Kidney epithelial cell (primary cell): ENCODE measurements at places on chromosomes 4 and X. TPM values are rescaled to one million over a fixed set of nuclear protein-coding genes. Genes with fewer than 3 reads are reported as not detected.

DNA sequence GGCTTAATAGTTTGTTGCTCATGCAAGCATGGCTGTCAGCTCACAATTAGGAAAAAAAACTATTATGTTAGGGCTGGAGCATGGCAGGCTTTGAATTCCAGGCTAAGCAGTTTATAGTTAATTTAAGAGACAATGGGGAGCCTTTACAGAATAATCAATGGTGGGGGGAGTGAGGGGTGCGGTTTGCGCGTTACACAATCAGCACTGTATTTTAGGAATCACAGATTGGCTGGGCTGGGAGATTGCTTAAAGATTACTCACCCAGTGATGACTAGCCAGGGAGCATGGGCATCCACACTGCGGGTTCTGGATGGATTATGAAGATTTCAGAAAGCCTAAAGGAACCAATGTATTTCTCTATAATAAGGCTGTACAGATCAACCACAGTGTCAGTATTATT lies 186.6 kb downstream of the SOX3 start:
- no peak for DNase-seq

DNA sequence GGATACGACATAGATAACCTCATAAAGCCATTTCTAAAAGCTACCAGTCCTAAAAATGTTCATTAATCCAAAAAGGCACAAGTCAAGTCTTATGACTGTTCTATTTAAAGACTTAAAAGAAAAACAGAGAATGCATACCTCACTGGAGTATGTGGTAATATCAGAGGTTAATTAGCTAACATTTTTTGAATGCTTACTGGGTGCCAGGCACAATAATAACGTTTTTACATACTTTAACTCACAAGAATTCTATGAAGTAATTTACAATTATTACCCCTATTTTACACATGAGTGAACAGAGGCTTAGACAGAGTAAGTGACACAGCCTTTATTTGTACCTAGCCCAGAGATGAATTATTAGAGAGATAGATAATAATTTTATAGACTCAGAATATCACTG lies 207.5 kb downstream of the PDGFC start:
- DNase-seq = no peak

DNA sequence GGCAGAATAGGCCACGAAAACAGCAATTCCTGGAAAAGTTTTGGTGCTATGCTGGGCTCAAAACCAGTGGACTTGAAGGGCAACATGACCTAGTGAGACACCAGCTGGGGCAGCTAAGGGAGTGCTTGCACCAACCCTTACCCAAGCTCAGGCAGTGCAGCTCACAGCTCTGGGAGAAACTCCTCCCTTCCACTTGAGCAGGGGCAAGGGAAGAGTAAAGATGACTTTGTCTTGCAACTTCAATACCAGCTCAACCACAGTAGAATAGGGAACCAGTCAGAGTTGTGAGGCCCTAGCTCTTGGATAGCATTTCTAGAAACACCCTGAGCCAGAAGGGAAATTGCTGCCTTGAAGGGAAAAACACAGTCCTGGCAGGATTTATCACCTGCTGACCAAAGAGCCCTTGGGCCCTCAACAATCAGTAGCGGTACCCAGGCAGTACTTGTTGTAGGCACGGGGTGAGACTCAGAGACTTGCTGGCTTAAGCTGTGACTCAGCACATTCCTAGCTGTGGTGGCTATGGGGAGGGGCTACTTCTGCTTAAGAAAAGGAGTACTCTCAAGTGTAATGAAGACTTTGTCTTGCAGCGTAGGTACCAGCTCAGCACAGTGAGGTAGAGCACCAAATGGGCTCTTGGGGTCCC lies 19.7 kb upstream of the ABCG2 start:
- peak; percentile 91 for DNase-seq

The CD38 gene
- 0.04 TPM in 1 of 2 replicates, not detected in the other for total RNA-seq

The RAP1GDS1 gene
- 46.9 and 53.3 TPM in 2 replicates for total RNA-seq

The SYNPO2 gene
- 0.42 and 0.68 TPM in 2 replicates for total RNA-seq

- DNase-seq = no peak
These were observed 570 bp upstream of the RNF128 start for GRCh38 chrX:106725931-106726330.

The MSX1 gene
- total RNA-seq = 1.0 and 1.6 TPM in 2 replicates

DNA sequence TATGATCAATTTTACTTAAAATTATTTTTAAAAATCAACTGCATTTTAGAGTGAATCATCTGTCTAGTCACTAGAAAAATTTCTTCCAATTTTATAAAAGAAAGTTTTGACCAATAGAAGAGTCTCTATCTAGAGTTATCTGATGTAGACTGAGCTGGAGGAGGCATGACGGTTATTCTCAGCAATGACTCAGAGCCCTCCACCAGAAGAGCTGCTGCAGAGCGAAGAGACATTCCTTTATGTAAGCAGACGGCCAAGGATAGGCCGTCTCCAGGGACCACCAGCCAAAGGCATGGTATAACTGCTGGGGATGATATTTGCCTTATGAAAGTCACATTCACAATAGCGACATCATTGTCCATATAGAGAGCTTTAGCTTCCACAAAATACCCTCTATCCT lies 23.0 kb downstream of the LDB2 start:
- DNase-seq = no peak

DNA sequence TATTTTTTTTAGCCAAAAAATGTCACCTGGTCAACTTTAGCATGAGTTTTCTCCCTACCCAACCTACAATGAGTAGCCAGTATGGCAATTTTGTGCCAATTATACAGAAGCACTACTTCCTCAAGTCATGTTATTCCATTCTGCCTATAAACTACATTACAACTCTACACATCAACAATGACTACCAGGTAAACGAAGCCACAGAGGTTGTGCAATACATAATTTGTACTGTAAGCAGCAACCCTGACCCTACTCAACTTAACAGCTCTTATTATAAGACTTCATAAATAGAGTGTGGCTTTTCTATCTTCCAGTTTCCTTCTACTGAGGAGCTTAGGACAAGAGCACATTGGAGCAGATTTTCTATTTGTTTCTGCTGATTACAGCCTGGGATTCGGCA lies 160.5 kb downstream of the HS3ST1 start:
- DNase-seq = no peak
